ENCODE measurements at places on chromosomes 6 and 20.

DNA sequence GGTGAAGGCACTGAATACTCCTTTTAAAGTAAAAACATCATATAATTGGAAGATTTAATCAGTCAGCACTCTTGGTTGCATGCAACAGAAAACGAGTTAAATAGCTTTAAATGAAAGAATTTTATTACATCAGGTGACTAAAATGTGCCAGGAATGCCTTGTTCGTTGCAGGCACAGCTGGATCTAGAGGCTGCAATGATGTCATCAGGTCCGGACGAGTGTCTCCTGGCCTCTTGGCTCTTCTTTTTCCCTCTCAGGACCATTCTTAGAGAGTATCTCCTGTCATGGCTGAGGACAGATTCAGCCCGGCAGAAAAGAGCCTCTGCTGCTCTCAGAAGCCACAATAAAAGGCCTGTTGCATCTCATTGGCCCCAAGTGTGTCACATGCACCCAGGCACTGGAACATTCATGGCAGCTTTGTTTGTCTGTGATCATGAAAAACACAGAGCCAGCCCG lies 510.7 kb upstream of the SULF2 start:
- DNase-seq, result no peak

GRCh38 chr6:34556031-34556471 lies at the start of gene SPDEF:
TSS of gene SPDEF (minus strand) at chr6:34556329. CDS start at chr6:34544455, 11,874 bp downstream.
- no peak for DNase-seq

DNA sequence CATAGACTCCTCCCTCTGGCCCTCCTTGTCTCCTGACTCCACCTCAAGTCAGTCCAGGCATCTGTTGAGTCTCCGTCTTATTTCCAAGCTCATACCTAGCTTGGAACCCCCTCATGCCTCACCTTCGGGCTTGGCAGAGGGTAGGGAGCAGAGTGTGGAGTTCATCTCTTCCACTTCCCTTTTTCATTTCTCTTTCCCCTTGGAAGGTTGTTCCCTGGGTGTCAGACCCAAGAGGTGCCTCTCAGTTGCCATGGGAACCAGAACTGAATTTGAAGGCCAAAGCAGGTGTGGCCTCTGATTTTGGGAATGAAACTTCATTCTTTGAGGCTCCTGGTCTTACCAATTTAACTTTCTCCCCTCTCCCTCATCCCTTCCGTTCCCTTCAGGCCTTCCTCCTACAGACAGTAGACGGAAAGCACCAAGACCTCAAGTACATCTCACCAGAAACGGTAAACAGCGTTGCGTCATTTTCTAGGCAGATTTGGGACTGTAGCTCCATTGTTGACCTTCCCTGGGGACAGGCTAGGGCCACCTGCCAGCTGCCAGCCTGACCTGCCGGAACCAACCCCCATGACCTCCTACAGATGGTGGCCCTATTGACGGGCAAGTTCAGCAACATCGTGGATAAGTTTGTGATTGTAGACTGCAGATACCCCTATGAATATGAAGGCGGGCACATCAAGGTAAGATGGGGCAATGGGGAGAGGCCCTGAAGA lies 6.6 kb downstream of the CDC25B start:
- no peak for DNase-seq

DNA sequence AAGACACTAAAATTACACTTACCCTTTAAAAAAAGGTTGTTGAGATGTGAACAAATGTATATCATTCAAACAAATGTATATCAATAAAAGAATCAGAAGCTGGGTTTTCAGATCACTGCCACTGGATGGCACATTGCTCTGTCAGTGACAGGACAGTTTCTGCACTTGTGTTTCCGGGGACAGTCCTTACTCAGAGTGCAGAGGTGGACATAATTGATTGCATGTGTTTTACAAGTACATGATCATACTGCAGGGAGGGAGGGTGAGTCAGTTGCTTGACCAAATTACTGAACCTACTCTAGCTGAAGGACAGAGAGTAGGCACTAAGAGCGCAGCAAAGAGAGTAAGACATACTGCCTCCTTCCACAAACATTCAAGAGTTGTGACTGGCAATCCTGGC lies 302.3 kb downstream of the TENT5A start:
- DNase-seq, result no peak

DNA sequence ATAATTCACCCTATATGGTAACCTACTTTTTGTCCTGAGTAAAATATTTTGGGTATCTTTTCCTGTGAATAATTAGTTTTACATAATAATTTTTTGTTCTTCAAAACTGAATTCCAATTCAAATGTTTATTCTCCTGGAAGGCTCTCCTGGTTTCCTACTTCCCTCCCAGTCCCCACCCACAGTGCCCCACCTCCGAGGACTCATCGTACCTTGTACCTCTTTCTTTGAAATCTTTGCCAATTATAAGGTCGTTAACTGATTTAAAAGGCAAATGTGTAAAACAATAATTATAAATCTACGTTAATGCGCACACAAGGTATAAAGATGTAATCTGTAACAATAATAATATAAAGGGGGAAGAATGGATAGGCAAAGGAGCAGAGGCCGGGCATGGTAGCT lies 40.5 kb upstream of the VEGFA start:
- DNase-seq, result no peak

- DNase-seq, result no peak
Measured at GRCh38 chr20:63225082-63225454, 9.1 kb upstream of the YTHDF1 start.

GRCh38 chr6:43122146-43122545 lies 46.0 kb downstream of the PTK7 start:
- DNase-seq, result no peak

DNA sequence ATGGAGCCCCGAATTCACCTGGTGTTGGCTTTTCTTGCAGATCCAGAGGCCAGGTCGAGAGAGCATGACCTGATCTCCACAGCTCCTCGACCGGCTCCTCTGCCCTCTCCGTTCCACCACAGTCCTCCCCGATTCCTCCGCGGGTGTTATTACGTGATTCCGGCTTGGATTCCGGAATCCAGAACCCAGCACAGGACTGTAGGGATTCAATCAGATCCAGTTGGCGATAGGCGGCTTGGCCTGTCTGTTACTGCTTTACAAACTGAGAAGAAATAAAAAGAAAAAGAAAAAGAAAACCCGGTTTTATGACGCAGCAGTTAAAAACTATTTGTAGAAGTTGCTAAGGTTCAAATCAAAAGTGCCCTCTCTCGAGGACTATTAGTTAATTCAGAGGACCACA lies 222.7 kb downstream of the EYA2 start:
- no peak for DNase-seq

- DNase-seq, result no peak
Measured at GRCh38 chr6:134850721-134851305, 99.1 kb downstream of the ALDH8A1 start.

- DNase-seq, result no peak
Measured at GRCh38 chr20:16608277-16608650, 35.0 kb upstream of the KIF16B start.

- no peak for DNase-seq
Measured at GRCh38 chr6:144931172-144932035, 646.3 kb downstream of the UTRN start.

DNA sequence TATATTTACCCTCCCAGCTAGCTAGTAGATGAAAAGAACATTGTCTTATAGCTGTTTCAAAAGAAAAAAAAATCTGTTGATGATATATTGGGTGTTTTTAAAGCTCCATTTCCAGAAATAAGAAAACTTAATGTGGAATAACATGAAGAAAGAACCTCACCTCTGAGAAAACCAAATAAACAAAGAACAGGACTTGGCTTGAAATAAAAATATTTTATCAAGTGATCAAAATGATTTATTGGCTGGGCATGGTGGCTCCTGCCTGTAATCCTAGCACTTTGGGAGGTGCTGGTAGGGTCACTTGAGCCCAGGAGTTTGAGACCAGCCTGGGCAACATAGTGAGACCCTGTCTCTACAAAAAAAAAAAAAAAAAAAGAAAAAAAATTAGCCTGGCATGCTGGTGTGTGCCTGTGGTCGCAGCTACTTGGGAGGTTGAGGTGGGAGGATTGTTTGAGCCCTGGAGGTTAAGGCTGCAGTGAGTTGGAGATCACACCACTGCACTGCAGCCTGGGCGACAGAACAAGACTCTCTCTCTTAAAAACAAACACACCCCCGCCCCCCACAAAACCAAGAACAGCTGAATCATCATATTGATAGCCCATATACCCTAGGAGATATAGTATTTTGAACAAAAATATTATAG lies 7.9 kb downstream of the RNF24 start:
- DNase-seq, result no peak

DNA sequence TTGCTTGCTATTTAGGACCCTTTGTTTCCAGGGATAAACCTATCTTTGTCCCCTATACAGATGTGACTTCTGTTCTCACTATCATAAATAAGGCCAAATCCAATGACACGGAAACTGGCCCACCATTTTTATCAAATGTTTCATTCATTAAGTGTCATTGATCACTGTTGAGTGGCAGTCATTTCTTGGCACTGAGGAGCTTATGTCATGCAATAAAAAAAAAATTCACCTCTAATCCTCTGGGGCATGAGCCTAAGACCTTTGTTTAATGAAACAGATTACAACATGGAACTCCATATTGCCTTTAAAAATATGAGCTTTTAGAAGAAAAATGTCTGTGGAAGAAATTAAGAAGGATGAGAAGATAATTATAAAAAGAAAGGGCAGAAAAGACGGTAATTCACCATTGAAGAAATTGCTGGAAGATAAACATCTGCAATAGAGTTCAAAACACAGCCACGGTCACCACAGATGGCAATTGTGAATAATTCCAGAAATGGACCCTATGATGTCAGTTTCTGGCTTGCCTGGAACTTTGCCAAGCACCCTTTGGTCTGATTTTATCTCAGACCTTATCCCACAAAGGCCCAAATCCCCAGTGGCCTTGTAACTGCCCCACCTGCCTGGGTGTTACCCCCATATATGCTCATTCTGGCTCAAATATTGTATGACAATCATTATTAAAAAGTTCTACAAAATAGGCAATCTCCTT lies 91.1 kb downstream of the DST start:
- no peak for DNase-seq

GRCh38 chr6:11532097-11532496 lies 5.5 kb upstream of the TMEM170B start:
- peak; percentile 17 for DNase-seq

DNA sequence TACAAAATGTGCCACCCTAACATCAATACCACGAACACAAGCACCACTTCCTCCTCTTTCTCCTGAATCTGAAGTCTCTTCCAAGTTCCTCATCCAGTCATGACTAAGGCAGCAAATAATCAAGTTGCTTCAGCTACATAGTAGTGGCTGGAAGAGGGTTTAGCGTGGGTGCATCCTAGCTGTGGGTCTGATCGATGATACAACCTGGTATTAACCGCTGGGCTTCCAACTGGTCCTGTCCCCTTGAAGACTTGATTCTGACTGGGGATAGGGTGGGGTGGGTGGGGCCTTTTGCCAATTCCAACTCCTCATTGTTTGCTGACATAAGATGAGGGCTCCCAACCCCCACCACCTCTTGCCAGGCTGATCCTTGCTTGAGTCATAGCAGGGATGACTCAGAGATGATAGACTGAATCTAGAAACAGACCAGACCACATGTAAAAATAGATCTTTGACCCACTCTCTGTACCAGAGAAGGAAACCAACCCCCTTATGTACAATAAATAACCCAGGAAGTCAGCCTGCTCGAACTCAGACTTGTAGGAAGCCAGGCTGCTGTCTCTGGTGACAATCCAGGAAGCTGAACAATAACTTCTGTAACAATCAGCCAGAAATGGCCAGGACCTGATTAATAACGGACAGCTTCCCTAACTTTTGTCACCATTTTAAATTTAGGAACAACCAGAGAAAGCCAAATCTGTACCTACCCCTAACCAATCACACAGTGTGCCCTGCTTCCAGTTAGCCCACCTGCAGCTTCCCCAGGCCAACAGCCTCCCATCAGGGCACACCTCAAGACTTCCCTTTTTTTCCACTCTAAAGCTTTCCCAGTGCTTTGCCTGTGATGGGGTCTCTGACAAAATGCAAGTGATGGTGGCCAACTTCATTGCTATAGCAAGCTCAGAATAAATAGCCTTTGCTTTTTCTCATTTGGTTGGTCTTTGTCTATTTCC lies 68.9 kb upstream of the FAM184A start:
- peak; percentile 70 for DNase-seq

GRCh38 chr6:113495521-113495920 lies 361.6 kb upstream of the MARCKS start:
- DNase-seq, result no peak

GRCh38 chr6:24600903-24601302 lies 45.1 kb downstream of the KIAA0319 start:
- no peak for DNase-seq

GRCh38 chr6:78808933-78809332 lies 58.4 kb upstream of the IRAK1BP1 start:
- DNase-seq, result no peak
